ENCODE measurements at places on chromosomes 2 and 18.

- DNase-seq: no peak
Measured at GRCh38 chr2:179744401-179744800, 117.0 kb downstream of the ZNF385B start.

DNA sequence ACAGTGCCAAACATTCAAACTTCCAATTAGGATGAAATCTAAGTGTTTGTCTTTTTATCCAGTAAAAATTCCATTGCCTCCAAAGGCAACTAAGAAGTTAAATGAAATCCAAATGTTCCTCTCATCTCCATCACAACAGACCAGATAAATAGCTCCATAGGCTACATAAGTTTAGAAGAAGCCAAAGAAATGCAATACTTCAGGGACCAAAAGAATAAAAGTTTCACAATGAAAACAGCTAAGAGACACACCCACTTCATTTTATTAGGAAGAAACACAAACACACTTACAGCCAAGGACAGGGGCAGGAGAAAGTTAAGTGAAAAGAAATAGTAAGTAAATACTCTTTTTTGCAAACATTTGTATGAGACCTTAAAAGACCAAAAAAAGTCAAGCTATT lies 88.5 kb upstream of the CCDC150 start:
- no peak for DNase-seq

DNA sequence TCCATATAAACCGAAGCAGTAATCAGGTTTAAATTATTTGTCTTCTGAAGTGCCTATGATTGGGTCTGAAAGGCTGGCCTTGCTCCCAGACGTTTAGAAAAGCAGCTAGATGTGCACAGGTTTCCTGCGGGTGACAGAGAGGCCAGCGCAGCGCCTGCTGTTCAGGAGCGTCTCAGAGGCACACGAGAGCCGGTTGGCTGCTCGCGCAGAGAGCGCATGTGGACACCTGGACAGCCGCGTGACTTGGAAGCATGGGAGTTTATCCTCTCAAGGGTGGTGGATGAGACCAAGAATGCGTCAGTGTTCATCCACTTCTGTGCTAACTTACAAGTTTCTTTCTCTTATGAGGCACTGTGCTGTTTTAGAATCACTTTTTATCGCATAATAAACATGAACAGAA lies 303.7 kb downstream of the PTGR3 start:
- DNase-seq: no peak

DNA sequence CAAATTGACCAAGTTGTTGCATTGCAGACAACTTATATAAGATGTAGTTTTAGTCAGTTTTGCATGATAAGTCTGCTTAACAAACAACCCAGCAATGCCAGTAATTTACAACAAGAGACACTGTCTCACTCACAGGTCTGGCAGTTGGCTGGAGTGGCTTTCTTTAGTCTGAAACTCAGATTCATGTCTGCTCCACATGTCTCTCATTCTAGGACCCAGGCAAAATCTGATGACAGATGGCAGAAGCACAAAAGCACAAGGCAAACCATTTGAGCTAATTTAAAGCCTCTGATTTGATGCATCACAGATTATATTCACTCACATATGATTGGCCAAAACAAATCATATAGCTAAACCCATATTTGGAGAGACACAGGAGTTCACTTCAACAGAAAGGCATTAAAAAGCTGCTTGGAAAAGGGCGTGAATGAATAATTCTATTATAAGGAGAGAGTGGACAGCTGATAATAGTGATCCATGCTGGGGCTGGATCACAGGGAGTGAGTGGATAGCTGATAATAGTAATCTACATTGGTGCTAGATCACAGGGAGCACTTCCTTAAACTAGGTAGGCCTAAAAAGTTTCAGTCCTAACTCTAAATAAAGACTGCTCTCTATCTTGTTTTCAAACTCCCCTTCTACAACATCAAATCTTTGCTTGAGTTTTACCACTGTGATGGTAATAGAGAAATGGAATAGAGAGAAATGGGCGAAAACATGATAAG lies 593.2 kb upstream of the ZNF804A start:
- no peak for DNase-seq

DNA sequence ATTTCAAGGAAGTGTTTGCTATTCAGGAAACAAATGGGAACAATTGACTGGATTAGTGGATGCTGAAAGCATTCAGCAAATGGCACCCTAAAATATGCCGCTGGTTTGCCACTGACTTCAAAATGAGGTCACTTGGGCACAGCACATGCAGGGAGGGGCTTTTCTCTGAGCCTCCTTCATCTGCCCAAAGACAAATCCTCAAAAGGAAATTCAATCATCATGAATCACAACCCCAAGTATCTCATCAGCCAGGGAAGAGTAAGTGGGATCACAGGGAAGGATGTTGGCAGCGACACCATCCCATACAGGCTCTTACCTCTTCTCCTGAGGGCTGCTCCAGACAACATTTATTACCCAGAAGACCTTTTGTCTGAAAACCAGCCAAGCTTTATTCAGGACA lies 14.4 kb upstream of the SP140L start:
- no peak for DNase-seq

DNA sequence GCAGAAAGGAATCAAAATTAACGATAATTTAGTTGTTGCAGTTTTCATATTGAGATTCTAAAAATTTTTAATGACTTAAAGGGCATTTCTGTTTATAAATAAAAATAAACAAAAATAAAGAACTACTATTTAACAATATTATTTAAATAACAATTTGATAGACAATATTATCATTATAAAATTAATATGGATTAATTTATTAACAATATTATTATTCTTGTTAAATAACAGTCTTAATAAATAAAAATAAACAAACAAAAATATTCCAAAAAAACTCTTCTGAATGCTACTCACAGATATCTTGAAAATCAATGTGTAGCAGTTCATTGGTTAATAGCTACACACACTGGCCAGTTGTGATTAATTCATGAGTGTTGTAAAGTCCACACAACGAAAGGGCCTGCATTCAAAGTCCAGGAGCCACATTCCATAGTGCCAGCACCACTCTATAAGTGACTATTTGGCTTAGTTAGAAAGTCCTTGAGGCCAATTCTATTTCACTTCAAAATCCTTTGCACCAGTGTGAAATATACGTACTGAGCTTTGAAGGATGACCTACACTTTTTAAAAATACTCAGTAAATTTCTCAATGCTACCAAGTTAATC lies 117.1 kb downstream of the ZNF521 start:
- DNase-seq: no peak

DNA sequence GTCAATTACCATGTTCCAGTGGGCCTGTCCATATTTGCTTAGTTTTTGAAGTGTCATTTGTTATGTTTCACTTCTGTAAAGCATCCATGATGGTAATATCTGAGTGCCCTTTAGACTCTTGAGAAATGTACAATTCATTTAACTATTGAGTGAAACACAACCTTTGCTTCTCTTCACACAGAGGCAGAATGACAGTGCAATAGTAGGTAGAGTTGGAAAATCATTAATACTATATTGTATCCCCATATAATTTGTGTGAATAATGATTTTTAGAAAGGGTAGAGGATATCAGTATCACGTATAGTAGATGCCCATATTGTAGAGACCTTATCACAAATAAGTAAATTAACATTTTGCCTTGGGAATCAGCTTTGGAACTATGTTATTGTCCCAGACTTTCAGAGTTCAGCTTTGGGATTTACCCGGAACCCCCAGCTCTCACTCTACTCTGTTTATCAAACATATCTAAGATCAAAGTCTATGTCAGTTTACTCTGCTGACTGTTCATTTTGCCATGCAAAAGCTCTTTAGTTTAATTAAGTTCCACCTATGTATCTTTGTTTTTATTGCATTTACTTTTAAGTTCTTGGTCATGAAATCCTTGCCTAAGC lies 172.7 kb upstream of the NOL4 start:
- no peak for DNase-seq
